ENCODE measurements at places on chromosomes 7 and 10. TPM values are rescaled to one million over a fixed set of nuclear protein-coding genes. Genes with fewer than 3 reads are reported as not detected.

DNA sequence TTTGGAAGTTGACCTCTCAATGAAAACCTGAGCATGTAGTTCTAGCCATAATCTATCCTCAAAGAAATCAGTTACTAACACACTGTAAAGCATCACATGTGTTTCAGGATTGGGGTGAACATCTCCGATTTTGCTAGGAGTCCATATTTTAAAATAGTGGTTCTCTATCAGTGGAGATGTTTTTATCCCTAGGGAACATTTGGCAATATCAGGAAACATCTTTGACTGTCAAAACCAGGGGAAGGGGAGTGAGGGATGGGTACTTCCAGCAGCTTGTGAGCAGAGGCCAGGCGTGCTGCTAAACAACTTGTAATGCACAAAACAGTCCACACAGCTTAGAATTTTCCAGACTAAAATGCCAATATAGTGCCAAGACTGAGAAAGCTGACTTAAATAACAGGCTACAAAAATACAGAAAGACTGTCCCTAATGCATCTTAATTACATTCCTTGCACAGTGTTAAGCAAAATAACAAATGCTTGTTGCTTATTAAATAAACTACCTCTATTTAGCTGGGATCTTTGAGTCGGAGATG lies 120.9 kb downstream of the CRPPA start:
- DNase-seq = no peak

- no peak for DNase-seq
Measured at GRCh38 chr7:17367502-17367901, 69.0 kb downstream of the AHR start.

- DNase-seq = no peak
Measured at GRCh38 chr7:130293521-130293920, 560 bp downstream of the CPA4 start.

ZNRF2 gene
- 5.0 TPM for total RNA-seq

Data from dermis microvascular lymphatic vessel endothelial cell (primary cell).